Neural crest cell (in vitro differentiated cells): ENCODE measurements at places on chromosomes 16 and 17.

DNA sequence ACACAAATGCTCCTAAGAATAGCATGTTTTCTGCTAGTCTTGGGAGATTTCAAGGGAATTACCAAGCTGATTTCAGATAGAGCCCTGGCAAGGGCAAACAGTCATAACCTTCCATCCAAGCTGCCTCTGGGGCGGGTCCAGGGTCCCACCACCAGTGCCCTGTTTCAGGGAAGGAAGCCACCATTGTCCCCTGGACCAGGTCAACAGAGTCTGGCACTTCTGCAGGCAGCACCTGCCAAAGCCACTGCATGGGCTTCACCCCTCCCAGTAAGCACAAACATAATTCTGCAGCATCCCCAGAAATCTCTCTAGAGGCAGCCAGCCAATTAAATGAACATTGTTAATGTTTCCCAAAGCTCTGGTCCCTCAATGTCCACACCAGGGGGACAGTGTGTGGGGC, 143.0 kb downstream of the SALL1 start:
- peaks cover 10% of the 10 kb centered on the region for H3K4me1 ChIP-seq
- no peak overlapping the region for H3K4me3 ChIP-seq
- H3K27ac ChIP-seq: no peak overlapping the region
- no peak for DNase-seq
- no peaks in the 10 kb centered on the region for H3K27me3 ChIP-seq

GRCh38 chr16:80526418-80527061, 14.3 kb upstream of the DYNLRB2 start:
- no peaks in the 10 kb centered on the region for H3K4me1 ChIP-seq
- DNase-seq: peak; percentile 58
- H3K36me3 ChIP-seq: no peaks in the 10 kb centered on the region
- H3K27me3 ChIP-seq: peaks cover 43% of the 10 kb centered on the region

DNA sequence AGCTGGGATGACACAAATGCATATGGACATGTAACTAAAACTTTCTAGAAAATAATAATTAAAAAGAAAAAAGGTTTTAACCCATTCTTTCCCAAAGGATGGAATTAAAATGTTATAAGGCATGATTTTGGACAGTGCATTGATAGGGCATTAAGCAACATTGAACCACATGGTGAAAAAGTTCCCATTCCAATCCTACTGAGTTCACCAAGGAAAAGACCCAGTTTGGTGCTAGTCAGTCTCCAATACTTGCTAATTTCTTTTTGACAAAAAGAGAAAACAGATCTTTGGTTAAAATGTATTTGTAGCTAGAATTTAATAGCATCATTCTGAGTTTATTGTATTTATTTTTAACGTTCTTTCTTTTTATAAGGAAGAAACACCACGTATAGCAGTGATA, 28.1 kb downstream of the EMP2 start:
- H3K36me3 ChIP-seq: peaks cover 27% of the 10 kb centered on the region
- H3K4me3 ChIP-seq: no peak overlapping the region
- DNase-seq: no peak

- DNase-seq: no peak
- H3K4me1 ChIP-seq: peaks cover 19% of the 10 kb centered on the region
- H3K27ac ChIP-seq: no peak overlapping the region
These were observed 6.5 kb downstream of the GLIS2 start for GRCh38 chr16:4322121-4323052.

DNA sequence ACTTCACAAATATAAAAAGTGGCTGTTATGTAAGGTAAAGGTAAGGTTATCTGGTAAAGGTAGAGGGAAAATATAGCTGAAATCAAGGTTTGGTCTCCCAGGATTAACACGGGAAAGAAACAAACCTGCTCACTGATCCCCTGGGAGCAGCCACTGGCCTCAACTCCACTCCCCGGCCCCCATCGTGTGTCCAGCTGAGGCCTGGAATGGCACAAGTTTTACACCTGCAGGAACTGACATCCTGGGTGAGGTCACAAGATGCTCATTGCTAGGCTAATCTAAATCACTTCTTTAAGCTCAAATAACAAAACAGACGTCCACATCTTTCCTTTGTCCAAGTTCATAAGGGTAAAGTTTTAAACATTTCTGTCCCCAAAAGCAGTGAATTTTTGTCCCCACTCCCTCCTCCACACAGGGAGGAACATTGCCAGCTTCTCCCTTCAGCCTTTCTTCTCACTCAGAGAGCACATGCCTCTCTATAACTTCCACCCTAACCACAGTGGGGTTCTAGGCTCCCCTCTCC, 46.3 kb downstream of the ERN1 start:
- no peak for DNase-seq
- no peak overlapping the region for H3K4me3 ChIP-seq
- no peaks in the 10 kb centered on the region for H3K36me3 ChIP-seq

- peaks cover 11% of the 10 kb centered on the region for H3K36me3 ChIP-seq
- H3K27ac ChIP-seq: peak overlapping the region; percentile 100
- peak overlapping the region; percentile 52 for H3K4me3 ChIP-seq
These were observed 34.1 kb downstream of the TK2 start for GRCh38 chr16:66515596-66516508.

GRCh38 chr16:81676066-81676882, 102.8 kb upstream of the PLCG2 start:
- H3K27ac ChIP-seq: no peak overlapping the region
- peaks cover 9% of the 10 kb centered on the region for H3K36me3 ChIP-seq
- no peak overlapping the region for H3K4me3 ChIP-seq
- H3K4me1 ChIP-seq: no peaks in the 10 kb centered on the region
- DNase-seq: no peak

- H3K36me3 ChIP-seq: no peaks in the 10 kb centered on the region
- peaks cover 13% of the 10 kb centered on the region for H3K27me3 ChIP-seq
- peak overlapping the region; percentile 84 for H3K4me3 ChIP-seq
- no peak overlapping the region for H3K27ac ChIP-seq
These were observed 2.8 kb upstream of the ALDH3A2 start for GRCh38 chr17:19645734-19646201.

GRCh38 chr16:9800186-9800738, 382.0 kb downstream of the GRIN2A start:
- H3K27ac ChIP-seq: no peak overlapping the region
- no peaks in the 10 kb centered on the region for H3K36me3 ChIP-seq

GRCh38 chr16:88857728-88858339, 907 bp downstream of the TRAPPC2L start:
- H3K4me1 ChIP-seq: peaks cover 11% of the 10 kb centered on the region
- peak; percentile 63 for DNase-seq
- H3K27ac ChIP-seq: peak overlapping the region; percentile 94
- H3K4me3 ChIP-seq: peak overlapping the region; percentile 99
- no peaks in the 10 kb centered on the region for H3K27me3 ChIP-seq

GRCh38 chr16:75576384-75576811, 10.2 kb downstream of the GABARAPL2 start:
- DNase-seq: no peak
- H3K27ac ChIP-seq: no peak overlapping the region
- H3K27me3 ChIP-seq: no peaks in the 10 kb centered on the region
- no peak overlapping the region for H3K4me3 ChIP-seq
- peaks cover 5% of the 10 kb centered on the region for H3K36me3 ChIP-seq

- H3K4me3 ChIP-seq: no peak overlapping the region
- no peaks in the 10 kb centered on the region for H3K4me1 ChIP-seq
- no peaks in the 10 kb centered on the region for H3K27me3 ChIP-seq
- no peaks in the 10 kb centered on the region for H3K36me3 ChIP-seq
- no peak for DNase-seq
- H3K27ac ChIP-seq: no peak overlapping the region
These were observed 191.9 kb upstream of the PIRT start for GRCh38 chr17:11029791-11030190.

DNA sequence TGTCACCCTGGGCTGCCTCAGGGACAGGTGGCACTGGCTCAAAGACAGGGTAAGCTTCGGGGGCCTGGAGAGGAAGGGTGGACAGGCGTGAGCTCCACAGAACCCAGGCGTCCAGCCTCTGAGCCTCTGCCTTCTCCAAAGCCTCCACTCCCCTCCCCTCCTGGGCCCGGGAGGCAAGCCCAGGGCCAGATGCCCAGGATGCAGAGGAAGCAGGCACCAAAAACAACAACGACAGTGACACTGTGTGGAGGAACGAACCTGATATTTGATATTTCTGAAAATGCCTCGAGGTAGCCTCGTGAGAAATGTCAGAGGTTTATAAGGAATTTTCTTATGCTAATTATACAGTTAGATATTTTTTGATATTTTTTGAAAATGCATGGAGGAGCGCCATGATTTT, 6.0 kb downstream of the BCL7C start:
- H3K4me1 ChIP-seq: peaks cover 12% of the 10 kb centered on the region
- H3K36me3 ChIP-seq: peaks cover 15% of the 10 kb centered on the region
- H3K27ac ChIP-seq: no peak overlapping the region
- H3K4me3 ChIP-seq: no peak overlapping the region

- DNase-seq: no peak
- H3K27ac ChIP-seq: no peak overlapping the region
- no peaks in the 10 kb centered on the region for H3K36me3 ChIP-seq
- peaks cover 86% of the 10 kb centered on the region for H3K27me3 ChIP-seq
These were observed 4.3 kb upstream of the PPP1R1B start for GRCh38 chr17:39622380-39623006.

DNA sequence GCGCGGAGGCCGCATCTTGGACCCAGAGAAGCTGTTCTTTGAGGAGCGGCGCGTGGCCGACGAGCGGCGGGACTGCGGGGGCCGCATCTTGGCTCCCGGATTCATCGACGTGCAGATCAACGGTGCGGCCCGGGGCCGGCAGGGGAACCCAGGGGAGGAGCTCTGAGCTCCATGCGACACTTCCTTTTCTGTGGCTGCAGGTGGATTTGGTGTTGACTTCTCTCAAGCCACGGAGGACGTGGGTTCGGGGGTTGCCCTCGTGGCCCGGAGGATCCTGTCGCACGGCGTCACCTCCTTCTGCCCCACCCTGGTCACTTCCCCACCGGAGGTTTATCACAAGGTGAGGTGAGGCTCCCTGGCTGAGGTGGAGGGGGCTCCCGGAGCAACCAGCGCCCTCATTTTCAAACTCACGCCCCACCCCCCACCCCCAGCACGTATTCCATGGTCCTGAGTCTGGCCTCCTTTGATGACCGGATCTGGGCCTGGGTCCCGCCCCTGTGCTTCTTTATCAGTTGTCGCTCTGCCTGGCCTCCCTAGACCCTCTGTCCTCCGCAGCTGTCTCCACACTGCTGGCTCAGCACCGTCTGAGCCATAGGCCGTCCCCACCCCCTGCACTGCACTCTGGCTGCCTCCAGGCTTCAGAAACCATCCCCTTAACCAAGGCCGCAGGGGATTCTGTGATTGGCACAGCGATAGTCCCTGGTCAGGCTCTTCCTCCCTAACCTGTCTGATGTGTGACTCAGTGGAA, 787 bp downstream of the AMDHD2 start:
- peaks cover 6% of the 10 kb centered on the region for H3K36me3 ChIP-seq
- peaks cover 7% of the 10 kb centered on the region for H3K27me3 ChIP-seq
- peaks cover 31% of the 10 kb centered on the region for H3K4me1 ChIP-seq
- no peak for DNase-seq

DNA sequence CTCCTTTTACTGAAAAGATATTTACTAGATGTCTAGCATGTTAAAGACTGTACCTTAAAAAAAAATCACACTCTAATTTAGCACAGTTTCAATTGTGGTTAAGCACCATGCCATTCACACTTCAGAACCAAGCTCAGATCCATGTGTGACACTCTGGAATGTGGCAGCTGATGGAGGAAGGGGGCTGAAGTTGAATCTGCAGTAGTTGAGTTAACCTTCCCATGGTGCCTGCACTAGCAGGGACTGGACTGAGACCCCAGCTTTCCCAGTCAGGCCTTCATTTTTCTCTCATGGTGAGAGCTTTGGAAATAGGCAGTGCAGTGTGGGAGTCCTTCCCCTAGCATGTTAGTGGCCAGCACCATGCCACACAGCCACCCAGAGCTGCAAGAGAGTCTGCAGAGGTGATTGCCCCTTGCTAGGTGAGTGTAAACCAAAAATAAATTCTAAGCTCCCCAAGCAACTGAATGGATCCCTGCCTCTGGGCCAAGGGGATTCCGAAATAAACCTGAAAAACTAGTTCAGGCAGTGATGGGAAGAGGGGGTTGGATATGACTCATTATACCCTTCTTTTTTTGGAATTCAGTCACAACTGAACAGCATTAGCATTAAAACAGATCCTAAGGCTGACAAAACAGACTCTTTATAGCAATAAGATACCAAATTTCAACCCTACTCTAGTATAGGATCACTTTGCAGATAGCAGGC, 208.5 kb downstream of the WWOX start:
- no peaks in the 10 kb centered on the region for H3K36me3 ChIP-seq
- peaks cover 15% of the 10 kb centered on the region for H3K4me1 ChIP-seq
- H3K27me3 ChIP-seq: no peaks in the 10 kb centered on the region
- no peak overlapping the region for H3K27ac ChIP-seq

GRCh38 chr17:51475730-51476129, 215.4 kb downstream of the UTP18 start:
- peaks cover 3% of the 10 kb centered on the region for H3K27me3 ChIP-seq
- no peak overlapping the region for H3K27ac ChIP-seq
- DNase-seq: no peak
- no peak overlapping the region for H3K4me3 ChIP-seq

GRCh38 chr17:2433696-2434095, 32.8 kb upstream of the MNT start:
- peaks cover 46% of the 10 kb centered on the region for H3K4me1 ChIP-seq
- peaks cover 13% of the 10 kb centered on the region for H3K36me3 ChIP-seq
- H3K27me3 ChIP-seq: no peaks in the 10 kb centered on the region
- peak overlapping the region; percentile 59 for H3K27ac ChIP-seq
- peak overlapping the region; percentile 29 for H3K4me3 ChIP-seq

DNA sequence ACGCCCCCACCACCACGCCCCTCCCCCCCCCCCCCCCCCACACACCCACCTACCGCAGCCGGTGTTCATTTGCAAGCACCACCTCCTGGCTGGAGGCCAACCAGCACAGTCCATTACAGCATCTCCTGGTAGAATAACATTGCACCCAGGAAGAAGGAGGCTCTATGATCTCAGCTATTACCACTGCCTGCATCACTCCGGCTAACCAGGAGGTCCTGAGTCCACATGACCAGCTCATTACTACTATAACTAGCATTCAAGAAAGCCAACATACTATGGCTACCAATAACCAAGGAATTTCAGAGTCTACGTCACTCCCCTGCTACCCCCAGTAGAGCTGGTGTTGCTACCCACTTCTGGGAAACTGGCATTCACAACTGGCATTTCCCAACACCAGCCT, 81.1 kb upstream of the ALOX12 start:
- no peak overlapping the region for H3K27ac ChIP-seq
- H3K4me1 ChIP-seq: peaks cover 4% of the 10 kb centered on the region
- H3K36me3 ChIP-seq: no peaks in the 10 kb centered on the region
- no peak for DNase-seq
- peaks cover 65% of the 10 kb centered on the region for H3K27me3 ChIP-seq

GRCh38 chr16:75868636-75869632, 142.6 kb upstream of the CPHXL start:
- no peak overlapping the region for H3K27ac ChIP-seq
- H3K4me1 ChIP-seq: peaks cover 24% of the 10 kb centered on the region
- H3K36me3 ChIP-seq: no peaks in the 10 kb centered on the region
- no peak for DNase-seq

- H3K36me3 ChIP-seq: no peaks in the 10 kb centered on the region
- no peak overlapping the region for H3K27ac ChIP-seq
- peaks cover 21% of the 10 kb centered on the region for H3K4me1 ChIP-seq
These were observed 57.1 kb downstream of the PRMT7 start for GRCh38 chr16:68367891-68368290.
